ENCODE measurements at places on chromosomes 5 and 9.

DNA sequence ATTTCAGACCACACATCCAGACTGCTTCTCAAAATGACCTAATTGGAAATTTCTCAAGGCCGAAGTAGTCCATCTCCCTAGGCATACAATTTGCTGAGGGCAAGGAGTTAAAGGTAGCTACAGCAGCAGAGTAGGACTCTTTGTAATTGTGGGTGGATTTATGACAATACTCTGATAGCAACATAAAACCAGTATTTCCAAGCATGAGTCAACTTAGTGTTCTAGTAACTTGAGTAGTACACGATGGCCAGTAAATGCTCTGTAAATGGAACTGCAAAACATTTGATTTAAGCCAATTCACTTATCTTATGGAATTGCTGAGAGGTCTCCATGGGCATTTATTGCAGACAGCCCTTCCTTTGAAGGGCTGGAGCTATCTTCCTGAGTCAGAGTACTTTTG lies 352.2 kb downstream of the PLK2 start:
- DNase-seq = no peak

DNA sequence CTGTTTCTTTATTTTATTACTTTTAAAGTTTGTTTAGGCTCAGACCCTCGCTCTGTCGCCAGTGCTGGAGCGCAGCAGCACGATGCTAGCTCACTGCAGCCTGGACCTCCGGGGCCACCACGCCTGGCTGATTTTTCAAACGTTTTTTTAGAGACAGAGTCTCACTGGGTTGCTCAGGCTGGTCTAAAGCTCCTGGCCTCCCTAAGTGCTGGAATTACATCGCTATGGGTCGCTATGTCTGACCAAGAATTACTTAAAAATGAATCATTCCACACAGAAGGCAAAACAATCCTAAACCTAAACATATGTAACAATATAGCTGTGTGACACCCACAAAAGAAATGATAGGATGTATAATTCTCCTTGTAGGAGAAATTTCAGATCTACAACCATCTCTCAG lies 86.9 kb upstream of the SIMC1 start:
- DNase-seq = no peak

- no peak for DNase-seq
These were observed 603 bp downstream of the PPIP5K2 start for GRCh38 chr5:103120607-103121200.

DNA sequence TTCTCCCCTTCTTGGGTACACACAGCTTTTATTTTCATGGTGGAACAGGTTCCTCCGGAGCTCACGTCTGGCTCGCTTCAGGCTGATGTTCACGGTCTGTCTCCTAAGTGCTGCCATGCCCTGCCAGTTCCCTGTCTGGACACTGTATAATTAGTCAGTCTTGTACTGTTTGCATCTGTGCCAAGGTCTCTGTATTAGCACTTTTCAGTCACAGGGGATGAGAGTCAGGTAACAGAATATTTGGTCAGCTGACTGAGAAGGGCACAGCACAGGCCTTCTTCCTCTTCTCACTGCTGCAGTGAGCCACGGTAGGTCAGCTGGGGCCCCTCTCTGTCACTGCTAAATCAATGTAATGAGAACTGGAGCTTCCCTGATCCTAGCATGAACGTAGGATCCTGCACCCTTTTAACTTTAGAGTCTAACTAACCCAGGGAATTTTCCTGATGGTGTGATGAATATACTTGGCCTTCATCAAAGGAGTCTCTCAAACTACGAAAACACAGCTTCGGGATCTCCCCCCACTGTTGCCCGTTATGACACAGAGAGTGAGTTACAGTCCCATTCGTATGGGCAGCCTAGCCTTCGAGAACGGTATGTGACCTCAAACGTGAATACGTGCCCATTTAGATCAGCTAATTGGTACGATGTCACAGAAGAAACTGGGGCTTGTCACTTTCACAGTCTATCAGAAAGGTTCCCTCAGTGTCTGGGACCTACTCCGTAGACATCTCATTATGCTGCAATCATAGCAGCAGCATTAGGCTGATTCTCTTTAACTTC lies 354.1 kb upstream of the RFX3 start:
- DNase-seq = no peak

DNA sequence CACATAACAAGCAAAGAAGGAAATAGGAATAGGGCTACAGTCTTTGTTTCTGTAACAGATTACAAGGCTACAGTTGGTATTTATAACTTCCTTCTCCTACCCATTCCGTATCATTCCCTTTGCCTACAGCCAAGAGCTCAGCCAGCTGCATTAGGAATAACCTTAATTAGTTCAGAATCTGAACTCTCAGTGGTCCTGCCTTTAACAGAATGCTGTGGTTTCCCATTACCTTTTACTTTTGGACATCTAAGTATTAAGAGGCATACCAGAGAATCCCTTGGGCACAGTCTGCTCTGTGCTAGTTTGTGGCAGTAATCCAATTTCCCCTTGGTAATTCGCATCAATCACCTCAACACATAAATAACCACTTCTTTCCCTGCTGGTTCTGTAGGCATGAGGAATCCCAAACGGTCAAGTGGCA lies 44.2 kb downstream of the PKD2L2 start:
- DNase-seq = no peak

DNA sequence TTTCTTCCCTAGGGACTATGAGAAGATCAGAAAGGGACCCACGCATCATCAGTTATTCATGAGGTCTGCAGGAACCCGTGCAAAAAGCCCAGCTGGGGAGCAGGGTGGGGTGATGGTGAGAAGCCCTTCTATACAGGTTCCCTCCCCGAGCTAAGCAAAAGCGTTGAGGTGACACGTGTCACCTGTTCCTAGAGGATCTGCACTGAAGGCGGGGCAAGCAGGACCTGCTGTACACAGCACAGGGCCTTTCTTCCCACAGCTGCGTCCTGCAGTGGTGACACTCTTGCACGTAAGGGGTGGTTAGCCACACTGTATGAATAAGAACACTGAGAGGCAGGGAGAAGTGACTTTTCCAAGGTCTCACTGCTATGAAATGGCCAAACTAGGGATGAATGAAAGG lies 37.2 kb upstream of the SH3PXD2B start:
- no peak for DNase-seq

DNA sequence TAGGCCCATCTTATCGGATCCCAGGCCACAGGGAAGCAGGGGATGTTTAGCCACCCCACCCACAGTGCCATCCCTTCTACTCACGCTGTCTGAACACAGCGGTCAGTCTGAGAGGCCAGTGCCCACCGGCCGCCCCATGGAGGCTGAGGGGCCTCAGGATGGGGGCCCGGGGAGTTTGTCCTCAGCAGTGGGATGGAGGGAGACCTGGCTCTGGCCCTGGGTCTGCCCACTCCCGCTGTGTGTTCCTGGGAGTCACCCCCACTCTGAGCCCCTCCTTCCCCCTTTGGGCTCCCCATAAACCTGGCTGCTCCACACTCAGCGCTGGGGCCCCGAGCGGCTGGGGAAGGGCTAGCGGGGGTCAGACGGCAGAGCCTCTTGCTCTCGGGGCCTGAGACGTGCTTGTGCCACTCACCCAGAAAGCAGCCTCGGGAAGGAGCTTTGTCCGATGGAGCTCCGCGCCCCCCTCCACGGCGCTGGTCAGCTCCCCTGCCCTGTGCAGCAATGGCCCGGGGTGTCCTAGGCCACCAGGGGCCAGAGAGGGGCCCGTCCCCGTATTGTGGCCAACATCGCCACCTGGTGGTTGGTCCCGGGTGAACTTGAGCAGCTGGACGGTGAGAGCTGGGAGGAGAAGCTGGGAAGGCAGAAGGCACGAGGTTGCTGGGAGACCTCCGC lies 10.9 kb upstream of the LAMC3 start:
- peak; percentile 38 for DNase-seq

- DNase-seq = peak; percentile 71
These were observed 213.5 kb downstream of the FANCC start for GRCh38 chr9:95103871-95104580.

DNA sequence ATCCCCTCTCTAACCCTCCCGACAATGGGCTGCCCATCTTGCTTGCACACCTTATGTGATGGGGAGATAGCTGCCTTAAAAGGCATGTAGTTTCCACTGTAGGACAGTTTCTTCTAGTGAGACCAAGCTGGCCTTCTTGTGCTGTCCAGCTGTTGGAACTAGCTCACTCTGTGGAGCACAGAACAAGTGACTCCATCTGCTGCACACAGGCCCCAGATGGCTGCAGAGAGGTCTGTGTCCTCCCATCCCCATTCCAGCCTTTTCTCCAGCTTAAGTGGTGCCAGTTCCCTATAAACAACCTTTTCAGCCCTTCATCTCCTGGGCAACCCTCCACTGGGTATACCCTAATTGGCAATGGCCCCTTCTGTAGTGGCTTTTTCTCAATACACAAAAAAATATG lies 18.7 kb upstream of the PSD2 start:
- DNase-seq = no peak

- no peak for DNase-seq
These were observed 38.6 kb downstream of the NFIB start for GRCh38 chr9:14275331-14275730.

- no peak for DNase-seq
These were observed 30.4 kb downstream of the KCNIP1 start for GRCh38 chr5:170534177-170534576.

DNA sequence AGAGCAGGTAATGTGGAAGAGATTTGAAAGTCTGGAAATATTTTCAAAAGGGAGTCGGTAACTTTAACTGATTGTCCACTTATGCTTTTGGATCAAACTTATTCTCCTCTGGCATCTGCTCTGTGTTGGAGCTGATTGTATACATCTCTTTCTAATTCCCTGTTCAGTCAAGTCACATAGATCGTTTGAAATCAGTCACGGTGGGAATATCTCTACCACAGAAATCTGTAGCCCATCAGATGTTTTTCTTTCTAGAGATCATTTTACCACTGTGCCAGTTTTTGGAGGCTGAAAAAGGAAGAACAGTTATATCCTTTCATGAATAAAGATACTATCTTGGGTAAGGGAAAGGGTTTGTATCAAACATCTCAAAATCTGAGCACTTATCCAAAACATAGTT lies 1853.3 kb downstream of the EFNA5 start:
- no peak for DNase-seq

GRCh38 chr9:87529671-87530070 lies 32.0 kb downstream of the DAPK1 start:
- no peak for DNase-seq

- peak; percentile 58 for DNase-seq
These were observed 58.2 kb downstream of the RICTOR start for GRCh38 chr5:39015743-39016586.

DNA sequence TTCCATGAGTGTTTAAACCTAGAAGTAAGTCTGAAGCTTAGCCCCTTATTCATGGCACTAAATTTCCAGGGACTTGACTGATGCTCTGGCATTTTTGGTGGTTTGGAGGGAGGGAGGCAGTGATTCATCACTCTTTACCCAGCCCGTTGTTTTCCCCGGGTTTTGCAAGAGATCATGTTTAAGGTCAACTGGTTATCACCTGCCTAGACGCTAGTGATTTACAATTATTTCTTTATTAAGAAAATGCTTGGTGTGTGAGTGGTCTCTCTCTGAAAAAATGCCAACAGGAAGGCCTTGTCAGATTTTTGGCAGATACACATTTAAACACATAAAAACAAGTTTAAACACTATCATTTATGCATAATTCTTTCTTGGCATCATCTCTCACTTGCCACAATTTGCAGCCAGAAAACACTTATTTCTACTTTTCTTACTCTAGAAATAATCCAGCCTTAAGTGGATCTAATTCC lies 737.9 kb upstream of the ZNF608 start:
- peak; percentile 63 for DNase-seq

DNA sequence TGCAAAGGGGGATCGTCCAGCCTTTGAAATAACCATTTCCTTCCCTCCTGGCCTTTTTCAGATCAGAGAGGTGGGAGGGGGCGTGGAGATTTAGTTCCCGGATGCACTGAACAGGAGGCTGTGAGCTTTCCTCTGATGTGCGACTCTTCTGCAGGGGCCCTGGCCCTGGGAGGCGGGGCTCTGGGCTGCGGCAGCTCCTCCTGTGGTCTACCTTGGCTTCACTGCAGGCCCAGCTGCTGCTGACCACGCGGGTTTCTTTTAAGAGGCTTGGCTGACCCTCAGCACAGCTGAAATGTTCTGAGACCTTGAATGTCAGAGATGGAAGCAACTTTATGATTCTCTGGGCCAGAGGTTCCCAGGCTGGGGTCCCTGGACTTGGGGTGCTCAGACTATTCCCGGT lies 27.0 kb upstream of the COL15A1 start:
- no peak for DNase-seq

DNA sequence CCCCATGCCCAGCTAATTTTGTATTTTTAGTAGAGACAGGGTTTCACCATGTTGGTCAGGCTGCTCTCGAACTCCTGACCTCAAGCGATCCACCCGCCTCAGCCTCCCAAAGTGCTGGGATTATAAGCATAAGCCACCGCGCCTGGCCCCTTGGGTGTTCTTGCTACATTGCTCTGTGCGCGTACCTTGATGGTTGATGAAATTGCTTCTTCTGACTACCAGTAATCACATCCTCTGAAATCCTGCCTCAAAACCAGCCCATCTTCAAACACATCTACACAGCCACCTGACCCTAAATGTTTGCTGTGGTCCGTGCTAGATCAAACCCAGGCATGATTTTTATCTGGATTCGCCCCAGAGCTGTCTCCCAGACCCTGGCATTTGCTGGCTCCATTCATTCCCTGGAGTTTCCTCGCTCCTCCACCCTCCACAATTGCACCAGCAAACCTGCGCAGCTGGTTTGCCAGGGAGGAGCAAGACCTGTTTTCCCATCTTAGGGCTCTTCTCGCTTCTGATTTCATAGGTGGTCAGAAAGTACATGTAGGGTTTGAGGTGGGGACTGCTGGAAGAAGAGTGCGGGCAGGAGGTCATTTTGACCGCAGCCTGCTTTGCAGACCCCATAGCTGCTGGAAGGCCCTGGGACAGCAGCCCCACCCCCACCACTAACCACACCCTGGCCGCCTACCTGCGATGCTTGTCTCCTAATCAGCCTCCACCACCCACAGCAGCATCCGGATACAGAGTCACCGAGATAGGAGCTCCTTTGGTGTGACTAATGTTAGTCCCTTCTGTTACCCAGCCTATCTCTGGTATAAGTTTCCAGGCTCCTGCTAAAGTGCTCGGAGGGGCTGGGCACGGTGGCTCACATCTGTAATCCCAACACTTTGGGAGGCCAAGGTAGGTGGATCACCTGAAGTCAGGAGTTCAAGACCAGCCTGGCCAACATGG lies 22.7 kb downstream of the SWI5 start:
- no peak for DNase-seq

GRCh38 chr9:12878351-12878978 lies 103.6 kb downstream of the LURAP1L start:
- no peak for DNase-seq

DNA sequence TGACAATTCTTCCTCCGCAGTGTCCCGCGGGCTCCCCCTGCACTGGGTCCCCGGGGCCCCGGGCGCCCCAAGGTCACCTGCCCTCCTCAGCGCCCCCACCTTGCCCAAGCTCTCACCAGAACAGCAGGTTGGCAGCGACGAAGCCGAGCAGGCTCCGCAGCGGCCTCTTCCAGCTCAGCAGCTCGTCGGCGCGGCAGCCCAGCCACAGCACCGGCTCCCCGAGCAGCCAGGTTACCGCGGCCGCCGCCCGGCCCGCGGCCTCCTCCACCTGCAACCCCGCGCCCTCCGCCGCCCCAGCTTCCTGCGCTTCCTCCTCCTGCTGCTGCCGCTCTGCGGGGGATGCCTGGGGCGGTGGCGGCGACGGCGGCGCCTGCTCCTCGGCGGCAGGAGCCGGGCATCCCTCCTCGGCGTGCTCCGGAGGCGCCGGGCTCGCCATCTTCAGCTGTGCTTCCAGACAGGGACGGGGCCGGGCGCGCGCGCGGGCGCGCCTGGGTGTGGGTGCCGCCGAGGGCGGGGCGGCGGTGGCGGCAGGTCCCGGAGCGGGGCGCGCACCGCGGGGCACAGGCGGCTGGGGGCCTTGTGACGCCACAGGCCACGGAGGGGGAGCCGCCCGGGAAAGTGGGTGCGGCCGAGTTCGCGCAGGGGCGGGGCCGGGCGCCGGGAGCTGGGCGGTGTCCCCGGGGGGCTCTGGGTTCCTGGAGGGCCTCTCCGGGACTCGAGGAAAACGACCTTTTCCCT lies at the start of gene RETREG1:
RETREG1 (minus strand) TSS at position 462 of the 738 bp plus-strand sequence; CDS start at position 436, 26 bp downstream.
- DNase-seq = no peak

Measured in HFF-Myc (cell line).